ENCODE measurements at places on chromosomes 2 and 18. TPM values are rescaled to one million over a fixed set of nuclear protein-coding genes. Genes with fewer than 3 reads are reported as not detected.

DNA sequence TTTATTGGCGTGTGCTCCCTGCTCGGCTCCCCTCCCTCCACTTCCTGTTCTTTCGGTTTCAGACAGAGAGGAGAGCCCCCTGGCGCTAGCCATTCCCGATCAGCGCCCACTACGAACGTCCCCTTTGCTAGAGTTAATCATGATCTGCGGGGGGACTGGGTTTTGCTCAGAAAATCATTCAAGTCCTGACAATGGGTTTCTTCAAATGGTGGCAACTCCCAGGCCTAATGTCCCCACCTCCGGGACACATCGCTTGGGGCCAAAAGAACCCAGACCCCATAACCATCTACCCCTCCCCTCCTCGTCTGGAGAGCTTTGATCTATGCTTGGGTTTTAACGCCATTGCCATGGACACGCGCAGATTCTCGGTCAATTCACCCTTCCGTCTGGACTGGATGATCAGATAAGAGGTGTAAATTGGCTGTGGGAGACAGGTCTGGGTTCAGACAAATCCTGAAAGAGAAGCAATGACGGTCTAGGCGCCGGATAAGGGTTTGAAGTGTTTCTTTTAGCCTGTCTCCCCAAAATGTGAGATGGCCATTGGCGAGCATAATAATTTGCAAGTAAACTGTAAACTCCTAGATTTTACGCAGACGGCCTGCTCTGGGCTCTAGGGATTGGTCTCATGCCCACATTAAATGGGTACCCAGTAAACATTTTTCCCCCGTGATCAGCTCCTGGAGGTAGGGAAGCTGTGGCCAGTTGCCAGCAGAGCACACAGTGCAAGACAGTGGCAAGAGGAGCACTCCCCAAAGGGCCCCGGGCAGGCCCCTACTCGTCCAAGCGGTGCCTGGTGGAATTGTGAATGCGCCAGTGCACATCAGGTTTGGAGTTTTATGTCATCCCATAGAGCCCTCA is 4.7 kb downstream of the NRP2 start:
- DNase-seq, result no peak

DNA sequence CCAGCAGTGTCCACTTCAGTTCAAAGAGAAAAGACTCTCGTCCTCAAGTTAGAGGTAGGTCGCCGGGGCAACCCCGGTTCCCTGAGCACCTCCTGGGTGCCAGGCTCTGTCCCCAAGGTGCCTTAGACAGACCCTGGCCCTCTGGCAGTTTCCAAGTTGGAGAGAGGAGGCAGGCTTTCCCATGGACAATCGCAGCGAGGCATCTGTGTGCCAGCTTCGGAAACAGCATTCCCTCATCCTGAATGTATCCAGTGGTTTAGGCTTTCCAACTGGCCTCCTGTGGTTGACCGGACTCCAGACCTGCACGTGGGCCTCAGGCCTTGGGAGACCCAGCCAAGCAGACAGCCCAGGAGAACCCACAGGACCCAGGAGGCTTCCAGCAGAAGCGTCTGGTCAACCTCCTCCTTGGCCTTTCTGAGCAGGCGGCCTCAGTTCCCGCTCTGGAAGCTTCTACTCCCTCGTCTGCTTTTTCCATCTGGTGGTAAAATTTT is 70.3 kb downstream of the KCNF1 start:
- no peak for DNase-seq

- no peak for DNase-seq
These were observed 356.4 kb upstream of the GYPC start for GRCh38 chr2:126299469-126299976.

GRCh38 chr2:106931717-106932335 is 45.9 kb upstream of the ST6GAL2 start:
- DNase-seq, result no peak

- DNase-seq, result no peak
These were observed 114.1 kb upstream of the NCKAP5 start for GRCh38 chr2:133682347-133682746.

Gene PTPN2
- 25.9 TPM for total RNA-seq

Gene IL36G
- total RNA-seq, result not detected

GRCh38 chr2:41294331-41294730 is 753.5 kb upstream of the PKDCC start:
- DNase-seq, result no peak

DNA sequence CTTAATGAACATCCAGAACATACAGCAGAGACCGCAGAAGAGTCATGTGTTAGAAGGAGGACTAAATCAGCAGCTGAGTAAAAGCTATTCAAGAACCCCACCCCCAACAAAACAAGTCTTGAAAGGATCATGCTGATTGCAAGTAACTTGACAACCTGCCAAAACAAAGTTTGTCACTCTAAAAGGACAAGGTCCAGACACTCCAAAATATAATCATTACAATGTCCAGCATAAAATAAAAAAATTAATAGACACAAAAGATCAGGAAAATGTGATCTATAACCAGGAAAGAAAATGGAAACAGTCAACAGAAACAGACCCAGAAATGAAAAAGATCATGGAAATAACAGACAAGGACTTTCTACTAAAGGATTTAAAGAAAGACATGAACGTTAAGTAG is 28.5 kb downstream of the CCDC88A start:
- DNase-seq, result no peak
